ENCODE measurements at places on chromosomes 7 and 10. TPM values are rescaled to one million over a fixed set of nuclear protein-coding genes. Genes with fewer than 3 reads are reported as not detected.

The CLCN1 gene
- total RNA-seq = not detected

The CHN2 gene
- total RNA-seq = 6.5 TPM

The COL28A1 gene
- not detected for total RNA-seq

The MYO3A gene
- total RNA-seq = not detected

The FFAR4 gene
- not detected for total RNA-seq

The PDZD7 gene
- total RNA-seq = 0.34 TPM

The IFIT1 gene
- total RNA-seq = 2.2 TPM

The H2BK1 gene
- not detected for total RNA-seq
